ENCODE measurements at places on chromosomes 11 and 22. TPM values are rescaled to one million over a fixed set of nuclear protein-coding genes. Genes with fewer than 3 reads are reported as not detected.

Gene CD6
- total RNA-seq, result 0.51 TPM

Gene C11orf87
- not detected for total RNA-seq

GRCh38 chr11:69480547-69481392 lies 693 bp upstream of the LINC01488 start:
- H3K27ac ChIP-seq, result no peak overlapping the region
- H3K4me3 ChIP-seq, result no peak overlapping the region
- H3K36me3 ChIP-seq, result no peaks in the 10 kb centered on the region
- no peaks in the 10 kb centered on the region for H3K4me1 ChIP-seq
- H3K27me3 ChIP-seq, result no peaks in the 10 kb centered on the region

Gene TIMP3
- total RNA-seq, result 148 TPM

GRCh38 chr22:40654522-40655167 lies 18.1 kb upstream of the MRTFA start:
- H3K27ac ChIP-seq, result peak overlapping the region; percentile 60
- no peak overlapping the region for H3K4me3 ChIP-seq
- no peaks in the 10 kb centered on the region for H3K27me3 ChIP-seq
- peaks cover 2% of the 10 kb centered on the region for H3K4me1 ChIP-seq

GRCh38 chr22:30305906-30306626 lies 16.8 kb upstream of the CASTOR1 start:
- peak overlapping the region; percentile 91 for H3K27ac ChIP-seq
- no peak overlapping the region for H3K4me3 ChIP-seq
- no peak for DNase-seq
- H3K36me3 ChIP-seq, result peaks cover 1% of the 10 kb centered on the region

Data from prostate gland (tissue), 2 donors.